MV-4-11 (cell line): ENCODE measurements at places on chromosomes 2 and 18.

DNA sequence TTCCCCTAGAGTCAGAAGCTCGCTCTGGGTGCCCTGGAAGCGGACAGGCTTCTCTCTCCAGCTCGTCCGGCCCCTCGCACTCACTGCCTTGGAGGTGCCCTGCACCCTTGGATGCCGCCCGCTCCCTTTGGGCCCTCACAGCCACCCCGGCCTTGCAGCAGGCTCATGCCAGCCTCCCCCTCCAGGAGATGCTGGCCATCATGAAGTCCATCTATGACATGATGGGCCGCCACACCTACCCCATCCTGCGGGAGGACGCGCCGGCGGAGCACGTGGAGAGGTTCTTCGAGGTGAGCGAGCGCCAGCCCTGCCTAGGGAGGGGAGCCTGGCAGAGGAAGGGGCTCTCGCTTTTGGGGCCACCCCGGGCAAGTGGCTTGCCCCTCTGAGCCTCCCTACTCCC, 20.3 kb upstream of the FAHD2A start:
- DNase-seq: no peak

DNA sequence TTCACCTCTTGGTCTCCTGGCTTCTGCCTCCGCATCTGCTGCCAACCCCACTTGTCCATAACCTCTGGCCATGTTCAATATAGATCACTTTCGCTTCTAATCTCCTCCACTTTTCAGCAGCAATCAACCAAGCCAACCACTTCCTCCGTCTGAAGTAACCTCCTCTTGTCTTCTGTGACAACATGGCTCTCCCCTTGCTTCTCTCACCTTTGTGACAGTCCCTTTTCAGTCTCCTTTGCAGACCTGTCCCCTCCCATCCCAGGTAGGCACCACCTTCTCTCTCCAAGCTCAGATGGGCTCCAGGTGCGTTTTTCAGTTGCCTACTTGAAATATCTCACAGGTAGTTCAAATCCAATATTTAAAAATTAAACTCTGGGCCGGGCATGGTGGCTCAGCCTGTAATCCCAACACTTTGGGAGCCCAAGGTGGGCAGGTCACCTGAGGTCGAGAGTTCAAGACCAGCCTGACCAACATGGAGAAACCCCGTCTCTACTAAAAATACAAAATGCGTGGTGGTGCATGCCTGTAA, 4.7 kb upstream of the PSD4 start:
- peak; percentile 46 for DNase-seq

- no peak for DNase-seq
Observed at GRCh38 chr2:14417551-14417950, 215.0 kb upstream of the LRATD1 start.

DNA sequence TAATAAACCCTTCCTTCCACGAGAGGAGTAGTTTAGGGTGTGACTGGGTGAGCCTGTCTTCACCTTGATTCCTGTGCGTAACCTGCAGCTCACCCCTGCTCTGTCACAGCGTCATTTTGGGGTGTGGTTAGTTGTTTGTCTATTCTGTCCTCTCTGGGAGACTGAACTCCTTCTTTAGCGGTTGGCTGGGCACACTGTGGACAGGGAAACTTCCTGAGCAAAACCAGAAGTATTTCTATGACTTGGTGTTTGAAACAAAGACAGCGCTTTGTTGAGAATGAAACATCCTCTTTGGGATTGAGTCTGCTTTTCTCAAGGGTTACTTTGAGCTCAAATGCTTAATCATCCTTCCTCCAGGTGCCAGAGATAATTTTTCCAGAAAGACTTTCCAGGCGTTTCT, 270.7 kb downstream of the HRH4 start:
- DNase-seq: no peak

- DNase-seq: no peak
Observed at GRCh38 chr2:190467575-190468083, 59.5 kb downstream of the MFSD6 start.

- DNase-seq: peak; percentile 27
Observed at GRCh38 chr2:119106301-119106897, 52.2 kb downstream of the C1QL2 start.

GRCh38 chr2:174570318-174570958, 27.2 kb downstream of the WIPF1 start:
- no peak for DNase-seq

GRCh38 chr2:50478362-50478761, 553.6 kb downstream of the NRXN1 start:
- DNase-seq: no peak

- DNase-seq: no peak
Observed at GRCh38 chr2:234911271-234911670, 40.5 kb upstream of the SH3BP4 start.

- DNase-seq: no peak
Observed at GRCh38 chr18:75365254-75365629, 62.3 kb downstream of the SMIM21 start.

- no peak for DNase-seq
Observed at GRCh38 chr18:45037618-45038017, 356.9 kb downstream of the SETBP1 start.

DNA sequence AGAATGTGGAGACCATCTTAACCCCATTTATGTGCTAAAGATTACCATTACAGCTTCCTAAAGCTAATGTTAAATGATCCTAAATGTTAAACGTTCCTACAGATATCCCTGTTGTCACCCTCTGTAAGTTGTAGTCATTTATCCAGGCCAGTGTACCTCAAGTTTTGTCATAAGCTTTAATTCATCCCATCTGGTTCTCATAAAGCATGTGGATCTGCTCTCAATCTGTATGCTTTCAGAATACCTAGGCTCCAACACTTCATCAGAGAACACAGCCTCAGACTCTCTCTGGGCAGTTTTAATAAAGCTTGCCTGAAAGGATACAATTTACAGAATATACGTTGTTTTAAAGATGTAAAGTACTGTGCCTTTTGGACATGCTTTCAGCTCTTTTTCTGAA, 4.2 kb upstream of the CCDC178 start:
- no peak for DNase-seq

GRCh38 chr2:229296016-229296415, 24.9 kb upstream of the PID1 start:
- DNase-seq: peak; percentile 59

DNA sequence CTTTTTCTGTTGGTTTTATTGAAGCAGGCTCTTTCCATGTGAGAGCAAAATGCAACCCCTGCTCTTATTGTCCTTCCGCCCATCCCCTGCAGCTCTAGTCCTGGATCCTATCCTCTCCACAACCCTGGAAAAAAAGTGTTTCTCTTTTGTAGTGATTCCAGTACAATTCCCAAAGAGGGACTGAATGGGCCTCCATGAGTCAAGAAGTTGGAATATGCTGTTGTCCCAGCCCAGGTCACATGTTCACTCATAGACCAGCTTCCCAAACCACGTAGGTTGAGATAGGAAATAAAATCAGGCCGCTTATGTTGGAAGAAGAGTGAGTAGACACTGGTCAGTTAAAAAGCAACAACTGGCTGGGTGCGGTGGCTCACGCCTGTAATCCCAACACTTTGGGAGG, 39.4 kb downstream of the CPO start:
- DNase-seq: no peak

- DNase-seq: no peak
Observed at GRCh38 chr2:182870227-182870626, 3.8 kb upstream of the FRZB start.

DNA sequence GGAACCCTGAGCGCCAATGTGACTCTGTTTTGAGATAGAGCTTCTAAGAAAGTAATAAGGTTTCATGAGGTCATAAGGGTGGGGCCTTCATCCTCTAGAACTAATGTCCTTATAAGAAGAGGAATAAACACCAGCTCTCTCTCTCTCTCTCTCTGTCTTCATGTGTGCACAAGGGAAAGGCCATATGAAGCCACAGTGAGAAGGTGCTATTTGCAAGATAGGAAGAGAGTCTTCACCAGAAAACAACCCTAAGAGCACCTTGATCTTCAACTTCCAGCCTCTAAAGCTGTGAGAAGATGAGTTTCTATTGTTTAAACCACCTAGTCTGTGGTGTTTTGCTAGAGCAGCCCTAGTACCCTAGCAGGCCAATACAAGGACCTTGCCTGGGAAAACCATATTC, 55.8 kb downstream of the DOCK10 start:
- DNase-seq: no peak

DNA sequence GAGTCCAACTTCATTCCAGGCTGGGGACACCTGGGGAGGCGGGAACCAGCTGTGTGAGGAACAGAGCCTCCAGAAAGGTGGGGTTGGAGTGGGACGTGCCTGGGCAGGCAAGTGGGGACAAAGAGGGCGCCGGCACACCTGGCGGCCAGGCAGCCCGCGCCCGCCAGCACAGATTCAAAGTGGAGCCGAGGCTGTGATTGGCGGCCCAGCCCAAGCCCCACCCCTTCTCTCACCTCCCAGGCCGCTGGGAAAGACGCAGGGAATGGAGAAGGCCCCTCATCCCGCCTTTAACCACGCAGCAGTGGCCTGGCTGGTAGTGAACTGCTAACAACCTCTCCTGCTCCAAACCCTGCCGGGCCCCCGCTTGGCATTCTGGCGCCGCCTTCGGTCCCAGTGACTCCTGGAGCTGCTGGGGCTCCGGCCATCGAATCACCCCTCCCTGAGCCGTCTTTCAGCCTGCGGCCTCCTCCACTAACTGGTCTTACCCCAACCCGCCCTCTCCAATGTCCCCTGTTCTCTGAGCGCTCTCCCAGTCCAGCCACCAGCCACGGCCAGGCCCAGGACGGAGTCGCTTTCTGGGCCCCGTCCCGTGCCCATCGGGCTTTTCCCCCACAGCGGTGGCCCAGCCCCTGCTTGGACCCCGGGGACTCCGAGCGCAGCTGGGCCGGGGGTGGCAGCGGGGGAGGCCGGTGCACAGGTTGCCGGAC, 27.9 kb upstream of the PTMA start:
- DNase-seq: no peak

DNA sequence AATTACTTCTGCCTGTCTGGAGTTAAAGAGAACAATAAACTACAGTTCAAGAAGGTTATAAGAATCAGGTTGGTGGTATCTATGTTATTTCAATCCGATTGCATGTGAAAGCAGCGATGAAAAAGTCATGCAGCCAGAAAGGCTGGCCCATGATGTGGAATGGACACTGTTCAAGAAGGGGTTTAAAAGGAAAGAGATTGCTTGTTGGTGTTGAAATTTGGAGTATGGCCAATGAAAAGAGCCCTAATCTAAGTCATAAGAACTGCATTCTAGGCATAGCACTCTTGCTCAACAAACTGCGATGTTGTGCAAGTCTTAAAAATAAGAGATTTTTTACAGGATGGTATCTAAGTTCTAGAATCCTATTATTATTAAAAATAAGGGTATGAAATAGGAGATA, 61.3 kb downstream of the EFEMP1 start:
- peak; percentile 73 for DNase-seq

GRCh38 chr2:133166031-133166430, 402.2 kb downstream of the NCKAP5 start:
- DNase-seq: no peak

DNA sequence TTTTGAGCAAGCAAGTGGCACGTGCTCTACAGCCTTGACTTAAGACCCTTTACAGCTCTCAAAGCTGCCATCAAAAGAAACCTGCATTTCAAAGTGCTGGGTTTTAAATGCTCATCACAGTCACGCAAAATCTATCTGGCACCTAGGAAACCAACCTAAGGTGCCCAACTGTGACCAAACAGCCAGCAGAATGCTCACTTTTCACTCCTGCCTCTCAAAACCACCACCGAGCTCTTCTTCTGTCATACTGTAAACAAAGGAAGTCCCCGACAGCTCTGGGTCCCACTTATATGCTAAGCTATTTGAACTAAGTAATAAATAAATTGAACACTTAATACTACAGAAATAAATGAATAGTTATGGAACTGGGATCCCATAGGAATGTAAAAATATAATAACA, 33.6 kb downstream of the SATB2 start:
- no peak for DNase-seq

GRCh38 chr18:79476031-79476917, 80.5 kb downstream of the NFATC1 start:
- no peak for DNase-seq

GRCh38 chr2:225002039-225002655, 40.1 kb downstream of the DOCK10 start:
- peak; percentile 65 for DNase-seq

- no peak for DNase-seq
Observed at GRCh38 chr2:178976351-178976750, 73.6 kb downstream of the CCDC141 start.

DNA sequence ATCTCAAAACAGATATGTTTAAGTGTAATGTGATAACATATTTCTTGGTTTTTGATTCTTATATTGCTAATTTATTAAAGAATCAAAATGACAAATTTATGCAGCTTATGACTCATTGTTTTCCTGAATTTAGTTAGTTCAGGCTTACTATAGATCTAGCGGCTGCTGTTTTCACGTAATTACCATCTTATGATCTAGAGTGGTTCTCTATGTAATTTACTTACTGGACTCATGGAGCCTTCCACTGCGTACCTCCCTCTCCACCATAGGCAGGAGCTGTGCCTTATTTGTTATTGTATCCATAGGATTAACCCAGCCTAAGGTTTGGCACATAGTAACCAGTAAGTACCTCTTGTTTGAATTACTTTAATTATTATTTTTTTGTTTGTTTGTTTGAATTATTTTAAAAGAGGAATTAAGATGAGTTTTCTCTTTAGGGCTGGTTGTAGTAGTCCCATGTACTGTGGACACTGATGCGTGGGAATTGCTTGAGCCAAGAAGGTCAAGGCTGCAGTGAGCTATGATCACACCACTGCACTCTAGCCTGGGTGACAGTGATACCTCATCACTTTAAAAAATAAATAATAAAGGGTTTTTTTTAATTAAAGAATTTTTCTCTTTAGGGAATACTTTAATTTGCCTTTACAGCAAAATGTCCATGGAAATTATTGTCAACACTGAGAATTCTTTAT, 165.5 kb downstream of the PHLPP1 start:
- no peak for DNase-seq

GRCh38 chr18:4256766-4257417, 198.2 kb downstream of the DLGAP1 start:
- no peak for DNase-seq

- DNase-seq: no peak
Observed at GRCh38 chr2:226994775-226995174, 158.9 kb downstream of the RHBDD1 start.

- DNase-seq: no peak
Observed at GRCh38 chr2:3459185-3460015, 59.9 kb downstream of the ADI1 start.

DNA sequence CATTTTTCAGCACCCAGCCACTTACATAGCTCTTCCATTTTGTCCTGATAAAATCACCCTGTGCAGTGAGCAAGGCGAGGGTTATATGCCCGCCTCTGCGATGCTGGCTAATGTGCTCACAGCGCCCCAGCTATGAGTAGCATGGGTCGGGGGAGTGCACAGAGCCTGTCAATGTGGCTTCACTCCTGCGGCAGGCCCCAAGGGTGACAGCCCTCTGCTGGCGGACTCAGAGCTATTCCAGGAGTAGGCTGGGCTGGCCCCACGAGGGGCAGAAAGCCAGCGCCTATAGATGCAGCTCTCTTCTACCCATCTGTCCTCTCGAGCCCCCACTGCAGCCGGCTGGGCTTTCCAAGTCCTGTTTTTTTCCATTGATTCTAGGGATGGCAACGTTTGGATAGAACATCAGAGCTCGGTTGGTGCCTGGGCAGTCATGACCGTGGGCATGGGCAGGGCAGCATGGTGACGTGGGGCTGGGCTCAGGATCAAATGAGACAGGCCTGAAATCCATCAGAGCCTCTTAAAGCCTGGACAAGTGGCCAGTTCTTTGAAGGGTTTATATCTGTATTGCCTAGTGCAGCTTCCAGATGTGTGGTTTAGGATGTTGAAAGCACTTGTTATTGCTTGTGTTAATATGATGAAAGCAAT, 134.7 kb downstream of the MCFD2 start:
- no peak for DNase-seq
